ENCODE measurements at places on chromosomes 16 and 17. TPM values are rescaled to one million over a fixed set of nuclear protein-coding genes. Genes with fewer than 3 reads are reported as not detected.

DNA sequence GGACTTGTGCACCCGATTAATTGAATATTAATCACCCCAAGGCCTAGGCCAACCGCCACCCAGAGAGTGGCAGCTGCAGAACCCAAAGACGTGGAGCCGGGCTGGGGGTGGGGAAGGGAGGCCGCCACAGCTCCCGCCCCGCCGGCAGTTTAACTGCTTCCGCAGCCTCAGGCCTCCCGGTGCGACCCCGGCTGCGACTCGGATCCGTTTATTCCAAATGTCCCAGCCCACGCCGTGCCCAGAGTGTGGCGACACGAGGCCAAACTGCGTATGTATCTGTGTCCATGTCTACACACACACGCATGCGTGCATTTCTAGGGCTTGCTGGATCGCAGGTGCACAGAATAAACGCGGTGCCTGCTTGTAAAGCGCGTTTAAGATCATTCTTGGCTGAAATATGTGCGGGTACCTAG, 802 bp upstream of the TOB1 start:
- DNase-seq, result no peak

DNA sequence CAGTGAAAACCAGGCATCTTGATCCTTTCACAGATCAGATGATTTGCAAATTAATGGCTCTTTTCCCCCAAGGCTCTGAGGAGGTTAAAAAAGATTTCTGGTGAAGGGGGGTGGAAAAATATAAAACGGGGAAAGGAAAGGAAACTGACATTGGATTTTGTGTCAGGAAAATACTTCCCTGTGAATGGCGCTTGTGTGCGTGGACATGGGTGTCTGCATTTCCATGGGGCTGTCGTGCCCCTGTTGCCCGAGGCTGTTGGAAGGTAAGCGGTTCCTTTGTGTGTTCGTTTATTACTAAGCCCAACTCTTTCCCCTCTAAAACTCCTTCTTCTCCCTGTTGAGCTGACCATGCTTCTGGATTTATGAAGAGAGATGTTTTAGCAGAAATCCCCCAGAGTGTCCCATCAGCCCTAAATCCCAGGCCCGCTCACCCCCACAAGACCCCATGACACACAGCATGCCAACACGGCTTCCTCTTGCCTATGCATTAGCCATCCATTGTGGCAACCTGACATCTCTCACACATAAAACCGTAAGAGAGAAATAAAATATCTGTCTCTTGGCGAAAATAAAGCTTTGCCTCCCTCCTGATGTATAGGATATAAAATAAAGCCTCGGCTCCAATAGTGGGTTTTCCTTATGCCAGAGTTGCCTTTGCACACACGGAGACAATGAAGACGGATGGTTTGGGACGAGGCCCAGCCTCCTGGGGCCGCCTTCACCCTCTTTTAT, 7.3 kb upstream of the LHX1 start:
- no peak for DNase-seq

The ZCCHC14 gene
- 7.1 TPM for total RNA-seq

DNA sequence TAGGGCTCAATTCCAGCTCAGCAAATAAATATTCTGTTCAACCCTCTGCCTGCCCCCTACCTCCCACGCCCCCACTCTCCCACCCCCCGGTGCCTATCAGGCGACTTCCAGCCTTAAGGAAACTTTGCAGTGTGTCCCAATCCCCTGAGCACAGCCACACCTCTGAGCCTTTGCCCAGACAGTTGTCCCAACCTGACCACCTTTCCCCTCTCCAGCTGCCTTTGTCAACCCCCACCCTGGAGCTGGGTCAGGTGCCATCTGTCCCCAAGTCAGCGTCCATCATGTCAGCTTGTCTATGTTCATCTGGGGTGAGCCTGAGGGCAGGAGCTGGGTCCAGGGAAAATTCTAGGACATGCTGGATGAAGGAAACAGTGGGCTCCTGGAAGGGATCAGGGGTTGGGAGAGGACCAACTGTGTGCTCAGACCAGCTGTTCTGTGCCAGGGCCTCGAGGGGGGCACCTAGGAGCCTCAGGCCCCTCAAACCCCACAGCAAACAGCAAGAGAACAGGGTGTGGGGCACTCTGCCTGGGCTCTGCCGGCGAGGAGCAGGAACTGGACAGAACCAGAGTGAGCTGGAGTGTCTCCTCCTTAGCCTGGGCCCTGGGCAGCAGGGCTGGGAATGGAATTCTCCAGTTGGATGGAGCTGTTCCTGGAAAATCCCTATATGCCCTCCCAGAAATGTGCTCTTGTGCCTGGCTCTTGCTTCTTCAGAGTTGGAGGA, 17.8 kb downstream of the CDH16 start:
- no peak for DNase-seq

- no peak for DNase-seq
Measured at GRCh38 chr17:45366049-45366448, 49.2 kb upstream of the MAP3K14 start.

GRCh38 chr16:77723108-77723514, 797 bp downstream of the NUDT7 start:
- DNase-seq, result no peak

The OTOP2 gene
- total RNA-seq, result not detected

The C16orf92 gene
- not detected for total RNA-seq

The SDR42E1 gene
- total RNA-seq, result 3.5 TPM

DNA sequence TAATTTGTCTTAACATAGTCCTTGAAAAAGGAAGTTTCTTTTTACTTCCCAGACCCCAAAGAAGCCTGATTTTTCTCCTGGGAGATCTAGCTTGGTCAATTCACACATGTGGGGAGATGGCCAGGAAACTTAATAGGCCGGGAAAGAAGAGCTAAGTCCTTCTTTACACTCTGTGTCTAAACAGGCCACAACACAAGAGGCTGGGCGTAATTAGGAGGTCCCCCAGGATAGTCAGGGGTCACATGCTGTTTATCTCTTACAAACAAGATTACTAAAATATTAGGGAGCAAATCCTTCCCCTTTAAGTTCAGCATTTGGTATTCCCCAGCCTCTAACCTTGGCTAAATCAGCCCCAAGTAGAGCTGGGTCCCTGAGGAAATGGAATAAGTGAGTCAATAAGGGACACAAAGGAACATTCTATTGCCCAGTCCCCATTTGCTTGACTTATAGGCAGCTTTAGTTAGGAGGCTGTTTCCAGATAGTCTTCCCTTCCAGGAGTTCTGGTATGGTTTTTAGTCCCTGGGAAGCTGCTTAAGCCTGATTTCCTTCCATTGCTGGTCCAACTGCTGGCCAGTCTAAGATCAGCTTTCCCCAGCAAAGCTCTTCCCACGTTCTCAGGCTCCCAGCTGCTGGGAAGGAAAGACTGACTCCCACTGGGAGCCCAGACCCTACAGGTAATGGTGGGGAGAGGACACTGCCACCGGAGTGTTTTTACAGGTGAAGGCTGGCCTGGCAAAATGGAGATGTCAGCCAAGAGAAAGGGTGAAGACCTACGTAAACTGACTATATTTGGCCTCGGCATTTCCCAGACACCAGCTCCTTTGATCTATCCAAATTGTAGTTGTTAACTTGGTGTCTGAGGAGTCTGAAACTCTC, 14.1 kb upstream of the HOXB9 start:
- DNase-seq, result no peak

The RGS11 gene
- total RNA-seq, result 3.9 TPM

DNA sequence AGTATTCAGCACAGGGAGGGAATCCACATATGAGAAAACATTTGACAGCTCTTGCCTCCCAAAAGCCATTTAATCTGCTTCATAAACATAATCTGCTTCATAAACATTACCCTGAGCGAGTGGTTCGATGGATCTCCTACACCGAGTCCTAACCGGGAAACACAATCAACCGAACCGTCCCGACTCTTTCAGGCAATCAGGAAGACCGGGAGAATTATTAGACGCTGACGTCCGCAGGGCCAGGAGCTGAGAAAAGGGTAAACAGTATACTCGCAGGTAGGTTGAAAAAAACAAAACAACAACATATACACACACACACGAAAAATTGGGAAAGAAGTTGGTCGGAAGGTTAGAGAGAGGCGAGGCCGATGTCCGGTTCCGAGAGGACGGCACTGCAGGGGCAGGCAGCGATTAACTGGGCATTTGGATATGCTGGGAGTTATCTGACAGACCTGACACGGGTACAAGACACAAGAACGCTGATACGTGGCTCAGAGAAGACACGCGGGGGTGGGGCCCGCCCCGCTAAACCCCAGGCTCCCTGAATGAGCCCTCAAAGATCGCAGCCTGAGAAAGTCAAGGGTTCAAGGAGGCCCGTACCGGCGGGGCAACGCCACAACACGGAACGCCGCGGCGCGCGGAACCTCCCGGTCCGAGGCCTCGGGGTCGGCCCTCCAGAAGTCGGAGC, 585 bp downstream of the AP1G1 start:
- no peak for DNase-seq

- no peak for DNase-seq
Measured at GRCh38 chr16:85616607-85617321, 3.6 kb downstream of the GSE1 start.

GRCh38 chr16:88069397-88070168, 118.3 kb downstream of the BANP start:
- DNase-seq, result no peak

The SPN gene
- total RNA-seq, result not detected

- DNase-seq, result no peak
Measured at GRCh38 chr17:61412860-61413660, 13.4 kb downstream of the TBX2 start.

The PDIA2 gene
- total RNA-seq, result not detected

The MMP15 gene
- 41.2 TPM for total RNA-seq

The FOXK2 gene
- 56.8 TPM for total RNA-seq

DNA sequence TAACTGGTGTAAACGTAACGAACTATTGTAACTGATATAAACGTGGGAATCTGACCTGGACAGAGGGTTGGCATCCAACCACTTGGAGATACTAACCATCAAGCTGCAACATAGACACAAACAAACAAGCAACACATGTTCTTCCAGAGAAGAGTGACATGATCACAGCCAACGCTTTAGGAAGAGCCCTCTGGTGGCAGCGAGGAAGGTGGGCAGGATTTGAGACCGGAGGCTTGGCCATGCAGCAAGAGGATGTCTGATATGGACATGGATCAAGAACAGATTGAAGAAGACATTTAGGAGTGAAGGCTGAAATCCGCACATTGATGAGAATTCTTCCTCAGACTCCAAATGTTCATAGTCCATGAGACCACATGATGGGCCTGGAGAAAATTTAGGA, 40.3 kb upstream of the TNRC6A start:
- DNase-seq, result no peak

The CD300H gene
- total RNA-seq, result not detected

The OR3A2 gene
- not detected for total RNA-seq

The PRR29 gene
- total RNA-seq, result 2.0 TPM

DNA sequence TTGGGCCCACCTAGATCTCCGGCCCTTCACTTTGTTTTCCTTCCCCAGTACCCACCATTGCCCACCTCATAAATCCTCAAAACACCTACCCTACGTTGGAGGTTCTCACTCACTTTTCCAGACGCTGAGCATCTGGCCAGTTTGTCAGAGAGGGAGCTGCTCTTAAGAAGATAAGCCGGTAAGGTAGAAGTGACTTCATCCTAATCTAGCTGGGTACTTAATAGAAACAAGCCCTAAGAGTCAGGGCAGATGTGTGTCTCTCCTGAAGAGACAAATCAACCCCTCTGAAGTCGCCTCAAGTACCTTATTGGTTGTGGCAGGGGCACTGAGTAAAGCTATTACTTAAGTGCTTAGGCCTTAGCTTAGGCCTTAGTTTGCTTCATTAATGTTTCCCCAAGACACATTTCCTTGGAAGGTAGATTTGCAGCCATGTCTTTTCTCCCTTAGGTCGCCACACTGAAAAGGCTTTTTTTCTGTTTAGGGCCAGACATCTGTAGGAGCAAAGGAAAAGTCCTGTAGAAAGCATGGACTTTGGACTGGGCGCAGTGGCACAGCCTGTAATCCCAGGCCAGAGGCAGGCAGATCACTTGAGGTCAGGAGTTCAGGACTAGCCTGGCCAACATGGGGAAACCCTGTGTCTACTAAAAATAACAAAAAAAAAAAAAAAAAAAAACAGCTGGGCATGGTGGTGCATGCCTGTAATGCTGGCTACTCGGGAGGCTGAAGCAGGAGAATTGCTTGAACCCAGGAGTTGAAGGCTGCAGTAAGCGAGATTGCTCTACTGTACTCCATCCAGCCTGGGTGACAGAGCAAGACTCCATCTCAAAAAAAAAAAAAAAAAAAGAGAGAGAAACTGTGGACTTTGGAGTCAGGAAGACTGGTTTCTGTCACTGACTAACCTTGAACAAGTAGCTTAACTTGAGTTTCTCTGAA, 1.0 kb downstream of the TACO1 start:
- DNase-seq, result no peak

- no peak for DNase-seq
Measured at GRCh38 chr16:69340095-69340644, 598 bp downstream of the NIP7 start.

DNA sequence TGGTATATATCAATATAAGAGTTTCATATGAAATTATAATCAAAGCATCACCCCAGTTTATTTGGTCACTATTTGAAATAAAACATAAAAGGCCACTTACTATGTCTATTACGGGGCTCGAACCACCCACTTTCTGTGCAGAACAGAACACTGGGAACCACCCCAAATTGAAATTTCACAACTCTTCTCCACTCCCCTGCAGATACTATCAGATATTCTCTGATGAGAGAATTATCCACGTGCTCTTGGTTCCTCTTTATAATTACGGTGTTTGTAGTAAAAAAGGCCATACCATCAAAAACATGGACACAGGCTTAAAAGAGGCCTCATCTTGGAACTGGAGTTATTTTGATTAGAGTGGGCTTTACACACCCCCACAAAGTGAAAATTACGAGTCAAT, 82.8 kb downstream of the WDR59 start:
- DNase-seq, result no peak

The SPATA32 gene
- total RNA-seq, result not detected

The METTL22 gene
- 22.1 TPM for total RNA-seq

The PYCARD gene
- 32.2 TPM for total RNA-seq

- DNase-seq, result no peak
Measured at GRCh38 chr16:70738083-70738977, 52.5 kb upstream of the MTSS2 start.

The KRTAP2-4 gene
- total RNA-seq, result not detected

DNA sequence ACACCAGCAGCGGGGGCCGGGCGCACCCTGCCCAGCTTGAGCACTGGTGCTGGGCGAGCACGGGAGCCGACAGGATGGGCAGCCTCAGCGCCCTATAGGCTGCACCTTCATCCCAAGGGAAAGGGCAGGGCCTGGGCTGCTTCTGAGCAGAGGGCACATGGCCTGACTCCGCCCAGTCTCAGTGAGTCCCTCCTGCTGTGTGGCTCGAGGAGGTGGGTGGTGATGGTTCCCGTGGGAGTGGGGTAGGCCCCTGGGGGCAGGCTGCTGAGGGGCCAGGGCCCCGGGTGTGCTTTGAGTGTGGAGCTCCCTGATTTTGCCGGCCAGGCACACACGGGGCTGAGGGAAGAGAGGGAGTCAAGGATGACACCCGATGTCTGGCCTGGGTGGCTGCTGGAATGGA, 37.9 kb downstream of the TSC2 start:
- DNase-seq, result no peak

- DNase-seq, result no peak
Measured at GRCh38 chr16:30728899-30729672, 19.1 kb upstream of the PHKG2 start.

GRCh38 chr16:89749637-89750036, 28.3 kb downstream of the ZNF276 start:
- DNase-seq, result no peak

The SKAP1 gene
- 0.99 TPM for total RNA-seq
